Dermis lymphatic vessel endothelial cell (primary cell): ENCODE measurements at places on chromosomes 4 and X. TPM values are rescaled to one million over a fixed set of nuclear protein-coding genes. Genes with fewer than 3 reads are reported as not detected.

HAUS3 gene
- 7.3 and 8.5 TPM in 2 replicates for total RNA-seq

BGN gene
- total RNA-seq: 11.2 and 22.4 TPM in 2 replicates

PWWP3B gene
- total RNA-seq: not detected in 2 replicates

NAP1L2 gene
- 0.43 and 0.95 TPM in 2 replicates for total RNA-seq

VCX gene
- total RNA-seq: not detected in 2 replicates

ASB11 gene
- total RNA-seq: not detected in 2 replicates

RAB41 gene
- total RNA-seq: not detected in 2 replicates

FAM53A gene
- 0.65 and 2.1 TPM in 2 replicates for total RNA-seq

UGT2B11 gene
- total RNA-seq: not detected in 2 replicates

MAGED1 gene
- total RNA-seq: 54.0 and 55.7 TPM in 2 replicates

FGFR3 gene
- total RNA-seq: 1.3 TPM in 2 replicates

AKAP4 gene
- total RNA-seq: not detected in 2 replicates

CDX4 gene
- not detected in 2 replicates for total RNA-seq

NOX1 gene
- not detected in 2 replicates for total RNA-seq

SMIM31 gene
- total RNA-seq: not detected in 2 replicates

IBSP gene
- not detected in 2 replicates for total RNA-seq

MAB21L2 gene
- total RNA-seq: 0.22 and 0.60 TPM in 2 replicates

MAGED4 gene
- 30.3 and 36.1 TPM in 2 replicates for total RNA-seq

ZDHHC9 gene
- 15.7 and 15.8 TPM in 2 replicates for total RNA-seq
